ENCODE measurements at places on chromosomes 2 and 18.

DNA sequence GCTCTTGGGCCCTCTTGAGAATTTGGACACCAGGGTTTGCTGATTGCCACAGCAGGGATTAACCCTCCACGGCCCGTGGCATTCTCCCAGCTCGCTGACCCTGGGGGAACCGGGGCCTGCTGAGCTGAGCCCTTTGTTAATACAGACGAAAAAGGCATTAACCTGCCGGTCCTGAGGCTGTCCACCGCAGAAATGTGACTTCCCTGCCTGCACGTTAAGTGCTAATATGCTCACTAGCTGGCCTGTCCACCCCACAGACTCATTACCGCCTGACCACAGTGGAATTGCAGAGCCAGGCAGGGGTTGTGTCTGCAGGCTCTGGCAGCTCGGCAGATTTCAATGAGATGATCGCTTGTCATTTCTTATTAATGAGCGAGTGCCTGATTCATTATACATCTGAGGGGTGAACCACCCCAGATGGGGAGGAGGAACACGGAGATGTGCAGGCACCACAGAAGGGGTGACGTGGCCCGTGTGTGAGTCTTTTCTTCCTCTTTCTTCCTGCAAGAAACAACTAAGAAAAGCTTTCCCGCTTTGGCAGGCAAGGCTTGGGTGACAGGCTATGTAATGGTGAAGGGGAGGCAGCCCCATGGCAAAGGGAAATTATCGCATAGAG lies 126.0 kb downstream of the GLI2 start:
- no peak for DNase-seq

GRCh38 chr2:216803791-216804190 lies 56.1 kb downstream of the TNP1 start:
- no peak for DNase-seq

GRCh38 chr2:190636361-190636760 lies 12.5 kb upstream of the NAB1 start:
- DNase-seq: no peak

- no peak for DNase-seq
Observed at GRCh38 chr18:58247363-58247834, 203.4 kb downstream of the NEDD4L start.

DNA sequence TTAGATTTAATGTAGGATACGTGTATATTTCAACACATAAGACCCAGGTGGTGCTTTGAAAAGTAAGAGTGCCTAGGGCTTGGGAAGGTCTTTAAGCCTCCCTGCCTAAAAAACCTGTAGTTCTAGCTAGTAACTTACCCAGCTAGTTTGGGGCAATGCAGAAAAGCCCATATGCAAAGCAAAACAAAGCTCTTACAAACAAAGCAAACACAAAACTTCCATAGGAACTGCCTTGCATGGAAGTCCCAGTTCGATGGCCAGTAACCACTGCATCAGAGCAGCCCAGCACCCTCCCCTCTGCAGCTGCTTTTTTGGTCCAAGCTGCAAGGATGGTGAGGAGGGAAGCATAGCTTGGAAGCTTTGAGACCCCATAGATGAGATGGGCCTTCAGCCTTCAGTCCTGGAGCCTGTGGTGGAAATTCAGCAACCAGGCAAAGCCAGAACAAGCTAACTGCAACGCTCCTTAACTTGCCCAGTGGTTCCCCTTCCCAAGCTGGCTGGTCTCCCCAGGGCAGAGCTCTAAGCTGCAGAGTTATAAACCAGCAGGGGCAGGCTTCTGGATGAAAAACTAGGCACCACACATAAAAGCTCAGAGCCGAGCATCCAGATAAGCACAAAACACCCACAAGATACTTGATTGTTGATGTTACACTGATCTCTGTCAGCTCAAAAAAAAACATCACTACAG lies 16.2 kb downstream of the C2orf76 start:
- no peak for DNase-seq

DNA sequence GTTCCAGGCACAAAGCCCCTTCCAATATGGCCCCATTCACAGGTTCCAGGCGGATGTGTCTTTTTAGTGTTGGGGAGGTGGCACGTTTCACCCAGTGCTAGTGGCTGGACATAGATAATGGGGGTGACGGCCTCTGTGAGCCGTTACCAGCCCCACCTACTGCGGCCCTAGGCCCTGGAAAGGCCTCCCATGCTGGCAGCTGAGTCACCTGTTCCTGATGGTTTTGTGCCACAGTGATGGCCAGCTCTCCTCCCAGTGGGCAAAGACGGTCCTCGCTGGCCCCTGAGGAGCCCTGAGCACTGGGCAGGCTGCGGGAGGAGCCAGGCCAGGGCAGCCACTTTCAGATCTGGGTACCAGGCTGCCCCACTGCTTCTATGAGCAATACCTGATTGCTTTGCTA lies 40.0 kb upstream of the GPC1 start:
- no peak for DNase-seq

GRCh38 chr2:176039375-176039774 lies 37.3 kb upstream of the LNPK start:
- no peak for DNase-seq

DNA sequence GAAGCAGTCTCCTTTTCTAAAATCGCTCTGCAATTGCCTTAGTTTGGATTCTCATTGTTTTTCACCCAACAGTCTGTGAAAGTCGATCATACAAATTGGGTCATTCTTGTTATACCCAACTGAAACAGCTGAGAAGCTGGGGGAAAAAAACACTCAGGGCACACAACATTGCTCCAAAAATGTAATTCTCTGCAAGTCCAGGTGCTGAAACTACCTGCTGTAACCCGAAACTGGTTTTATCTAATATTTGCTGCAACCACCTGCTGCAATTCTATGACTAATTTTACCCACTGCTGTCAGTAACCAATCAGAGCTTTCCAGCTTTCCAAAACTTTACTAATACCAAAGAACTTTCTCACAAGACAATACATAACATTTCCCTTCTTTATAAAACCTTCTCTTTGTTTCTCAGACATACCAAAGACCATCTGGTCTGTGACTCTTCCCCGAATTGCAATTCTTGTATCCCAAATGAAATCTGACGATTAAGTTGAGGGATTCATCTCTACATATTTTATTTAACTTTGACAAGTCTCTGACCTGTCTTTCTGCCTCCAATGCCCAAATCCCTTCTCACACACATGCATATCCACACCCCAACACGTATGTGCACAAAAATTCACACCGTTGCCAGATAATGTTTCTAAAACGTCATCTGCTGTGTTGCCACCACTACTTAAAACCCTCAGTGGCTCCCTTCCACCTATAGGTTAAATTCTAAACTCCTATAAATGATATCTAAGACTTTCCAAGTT lies 198.3 kb downstream of the PIEZO2 start:
- no peak for DNase-seq

GRCh38 chr2:191626497-191627151 lies 51.3 kb upstream of the NABP1 start:
- DNase-seq: no peak

GRCh38 chr2:174094542-174094941 lies 129.4 kb upstream of the SP3 start:
- DNase-seq: no peak

DNA sequence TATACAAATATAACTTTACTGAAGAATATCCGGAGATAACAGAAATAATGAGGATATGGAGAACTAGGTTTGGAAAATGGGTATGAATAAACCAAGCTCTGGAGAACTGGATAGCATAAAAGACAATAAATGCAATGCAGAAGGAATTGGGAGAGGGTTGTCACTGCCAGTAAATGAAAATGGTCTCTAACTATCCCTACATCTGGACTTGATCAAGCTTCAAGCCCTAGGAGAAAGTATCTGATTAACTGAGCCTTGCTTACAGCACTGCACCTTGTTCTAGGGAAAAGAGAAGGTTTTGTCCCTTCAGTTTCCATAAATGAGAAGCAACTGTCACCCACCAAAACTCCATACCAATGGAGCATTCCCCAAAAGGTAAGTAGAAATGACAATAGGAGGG lies 514.6 kb upstream of the ZEB2 start:
- no peak for DNase-seq

- no peak for DNase-seq
Observed at GRCh38 chr2:58803192-58803591, 562.1 kb upstream of the FANCL start.

DNA sequence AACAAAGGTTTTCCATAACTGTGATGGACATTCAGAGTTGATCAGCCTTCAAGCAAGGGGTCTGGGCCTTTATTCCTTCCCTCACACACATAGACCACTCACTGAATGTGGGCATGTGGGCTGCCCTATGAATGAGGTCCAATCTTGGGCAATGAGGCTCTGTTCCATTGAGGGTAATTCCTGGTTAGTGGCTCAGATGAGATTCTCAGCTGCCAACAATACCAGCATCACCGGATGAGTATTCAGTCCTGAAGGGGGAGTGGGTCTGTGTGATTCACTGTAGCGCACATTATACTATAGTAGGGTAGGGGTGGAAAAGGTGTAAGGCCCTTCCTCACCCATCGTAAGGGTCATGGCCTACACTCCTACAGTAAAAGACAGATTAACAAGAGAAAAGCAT lies 9.9 kb upstream of the PARD3B start:
- DNase-seq: no peak

DNA sequence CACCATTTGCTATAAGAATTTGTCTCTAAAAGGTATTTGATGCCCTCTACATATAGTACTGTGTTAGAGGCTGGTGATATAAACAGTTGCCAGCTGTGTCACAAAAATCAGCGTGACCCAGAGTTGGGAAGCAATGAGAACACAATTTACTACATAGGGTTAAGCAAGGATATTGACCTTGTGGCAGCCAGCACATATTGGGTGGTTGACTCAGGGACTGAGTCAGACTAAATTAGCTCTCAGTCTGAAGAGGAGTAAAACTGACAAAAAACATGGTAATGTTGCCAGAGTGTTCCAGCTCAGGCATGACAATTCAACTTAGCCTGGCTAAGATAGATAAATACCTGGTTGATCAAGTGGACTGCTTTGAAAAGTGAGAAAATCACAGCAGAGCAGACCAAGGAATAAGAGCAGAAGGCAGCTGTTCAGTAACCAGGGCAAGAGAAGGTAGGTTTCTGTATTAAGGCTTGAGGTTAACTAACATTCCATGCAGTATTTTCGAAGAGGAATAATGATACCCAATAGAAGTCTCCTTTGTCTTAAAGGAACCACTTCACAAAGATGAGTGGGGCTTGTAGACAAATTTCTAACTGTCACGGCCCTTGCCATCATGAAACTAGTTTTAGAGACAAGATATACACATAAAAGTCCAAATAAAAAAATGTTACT lies 108.2 kb upstream of the ERBB4 start:
- no peak for DNase-seq

- DNase-seq: no peak
Observed at GRCh38 chr2:191571163-191571769, 106.7 kb upstream of the NABP1 start.

DNA sequence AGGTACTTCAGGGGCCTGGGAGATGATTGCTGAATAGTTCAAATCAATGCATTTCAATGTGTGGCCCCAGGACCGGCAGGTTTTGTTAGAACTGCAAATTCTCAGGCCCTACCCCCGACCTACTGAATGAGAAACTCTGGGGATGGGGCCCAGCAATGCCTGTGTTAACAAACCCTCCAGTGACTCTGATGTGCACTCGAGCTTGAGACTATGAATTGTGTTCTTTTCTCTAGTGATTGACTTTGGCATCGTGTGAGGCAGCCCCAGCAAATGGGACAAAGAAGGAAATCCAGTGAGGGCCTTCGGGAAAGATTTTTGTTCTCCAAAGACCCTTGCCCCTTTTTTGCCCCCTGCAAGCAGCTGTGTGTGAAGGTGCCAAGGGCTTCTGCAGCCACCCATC lies 22.4 kb downstream of the ALK start:
- no peak for DNase-seq

- no peak for DNase-seq
Observed at GRCh38 chr2:159449504-159450124, 163.1 kb upstream of the WDSUB1 start.

- no peak for DNase-seq
Observed at GRCh38 chr2:235157746-235158482, 206.1 kb downstream of the SH3BP4 start.

DNA sequence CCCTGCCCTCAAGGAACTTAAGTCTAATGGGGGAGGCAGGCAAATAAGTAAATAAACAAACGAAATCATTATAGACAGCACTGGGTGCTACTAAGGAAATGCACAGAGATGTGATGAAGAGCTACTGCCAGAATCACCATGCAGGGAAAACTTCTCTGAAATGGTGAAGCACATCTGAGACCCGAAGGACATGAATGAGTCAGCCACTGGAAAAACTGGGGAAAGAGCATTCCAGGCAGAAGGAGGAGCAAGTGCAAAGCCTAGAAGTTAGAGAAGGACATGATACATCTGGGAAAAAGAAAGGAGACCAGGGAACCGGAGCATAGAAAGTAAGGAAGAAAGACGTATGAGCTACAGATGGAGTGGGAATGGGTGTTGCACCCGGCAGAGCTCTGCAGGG lies 56.8 kb downstream of the TGFA start:
- no peak for DNase-seq

DNA sequence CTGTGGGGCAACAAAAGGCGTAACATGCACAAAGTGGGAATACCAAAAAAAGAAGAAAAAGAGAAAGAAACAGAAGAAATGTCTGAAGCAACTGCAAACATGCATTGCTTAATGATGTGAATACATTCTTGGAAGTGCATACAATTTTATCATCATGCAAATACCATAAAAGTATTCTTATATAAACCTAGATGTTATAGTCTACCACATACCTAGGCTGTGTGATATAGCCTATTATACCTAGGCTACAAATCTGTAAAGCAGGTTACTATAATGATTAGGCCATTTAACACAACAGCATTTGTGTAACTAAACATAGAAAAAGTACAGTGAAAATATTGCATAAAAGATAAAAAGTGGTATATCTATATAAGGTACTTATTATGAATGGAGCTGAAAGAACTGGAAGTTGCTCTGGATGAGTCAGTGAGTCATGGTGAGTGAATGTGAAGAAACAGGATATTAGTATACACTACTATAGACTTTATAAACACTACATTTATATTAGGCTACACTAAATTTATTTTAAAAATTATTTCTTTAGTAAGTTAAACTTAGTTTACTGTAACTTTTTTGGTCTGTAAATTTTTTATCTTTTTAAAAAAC lies 319.4 kb upstream of the KCNH7 start:
- DNase-seq: no peak

DNA sequence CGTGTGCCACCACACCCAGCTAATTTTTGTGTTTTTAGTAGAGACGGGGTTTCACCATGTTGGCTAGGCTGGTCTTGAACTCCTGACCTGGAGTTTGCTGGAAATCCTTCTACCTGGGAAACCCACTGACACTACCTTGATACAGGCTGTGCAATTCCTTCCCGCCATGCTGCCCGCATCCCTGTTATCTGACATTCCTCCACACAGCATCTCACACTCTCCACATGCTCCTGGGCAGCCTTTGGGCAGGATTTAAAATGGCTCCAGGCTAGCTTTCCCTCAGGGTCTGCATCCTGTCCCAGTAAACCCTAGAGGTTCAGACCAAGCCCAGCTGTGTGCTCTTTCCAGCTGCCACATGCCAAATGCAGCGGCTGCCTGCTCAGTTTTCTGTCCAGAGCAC lies 319.5 kb upstream of the CXCR4 start:
- DNase-seq: no peak

- DNase-seq: no peak
Observed at GRCh38 chr2:23506531-23507266, 121.7 kb downstream of the KLHL29 start.

Measured in stimulated activated CD4-positive, alpha-beta T cell treated with anti-CD3 and anti-CD28 coated beads, Interleukin-12 subunit alpha, Interleukin-12 subunit beta, amount 100 ng/mL, for 24 hours (primary cell).